ENCODE measurements at places on chromosomes 7 and 10.

DNA sequence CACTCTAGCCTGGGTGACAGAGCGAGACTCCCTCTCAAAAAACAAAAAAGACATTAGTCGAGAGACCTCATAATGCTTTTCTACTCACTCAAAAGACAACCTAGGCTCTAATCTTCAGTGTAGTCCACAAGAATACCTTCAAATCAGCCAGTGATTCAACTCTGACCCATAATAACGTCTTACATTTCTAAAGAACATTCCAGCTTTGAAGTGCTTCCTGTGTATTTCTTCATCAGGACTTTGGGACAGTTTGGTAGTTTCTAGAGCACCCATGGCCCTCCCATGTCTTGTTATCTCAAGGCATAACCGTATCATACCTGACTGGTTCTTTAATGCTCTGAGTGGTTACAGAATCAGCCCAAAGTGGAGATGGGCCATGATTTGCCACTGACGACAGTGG is 221.3 kb downstream of the SKIDA1 start:
- DNase-seq: no peak

- no peak for DNase-seq
Observed at GRCh38 chr10:119817991-119818888, 54.4 kb downstream of the MCMBP start.

DNA sequence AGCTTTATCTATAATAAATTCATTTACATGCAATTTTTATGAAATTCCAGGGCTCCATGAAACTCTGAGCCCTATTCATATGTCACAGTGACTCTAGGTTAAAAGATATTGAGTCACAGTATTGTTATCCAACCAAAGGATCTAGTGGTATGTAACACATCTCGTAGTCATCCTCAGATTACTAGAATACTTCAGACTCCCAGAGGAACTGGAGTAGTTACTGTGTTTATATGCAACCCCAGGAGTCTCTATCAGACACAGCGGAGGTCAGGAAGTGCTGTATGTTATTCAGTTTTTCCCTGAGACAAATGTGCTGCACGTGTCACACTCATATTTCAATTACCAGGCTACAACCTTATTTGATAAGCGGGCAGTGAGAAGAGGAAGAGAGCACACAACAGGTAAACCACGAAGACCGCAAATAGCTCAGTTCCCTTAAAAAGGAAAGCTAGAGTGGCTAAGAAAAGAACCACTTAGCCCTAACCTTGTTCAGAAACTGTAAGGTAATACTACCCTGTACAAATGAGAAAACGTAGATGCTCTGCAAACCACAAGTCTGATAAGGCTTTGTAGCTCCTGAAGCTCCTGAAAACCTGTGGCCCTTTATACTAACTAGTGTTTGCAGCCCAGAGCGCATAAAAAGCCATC is 114.0 kb upstream of the CNTNAP2 start:
- DNase-seq: peak; percentile 42

GRCh38 chr7:73933091-73933490 is 72.1 kb downstream of the TMEM270 start:
- DNase-seq: no peak

DNA sequence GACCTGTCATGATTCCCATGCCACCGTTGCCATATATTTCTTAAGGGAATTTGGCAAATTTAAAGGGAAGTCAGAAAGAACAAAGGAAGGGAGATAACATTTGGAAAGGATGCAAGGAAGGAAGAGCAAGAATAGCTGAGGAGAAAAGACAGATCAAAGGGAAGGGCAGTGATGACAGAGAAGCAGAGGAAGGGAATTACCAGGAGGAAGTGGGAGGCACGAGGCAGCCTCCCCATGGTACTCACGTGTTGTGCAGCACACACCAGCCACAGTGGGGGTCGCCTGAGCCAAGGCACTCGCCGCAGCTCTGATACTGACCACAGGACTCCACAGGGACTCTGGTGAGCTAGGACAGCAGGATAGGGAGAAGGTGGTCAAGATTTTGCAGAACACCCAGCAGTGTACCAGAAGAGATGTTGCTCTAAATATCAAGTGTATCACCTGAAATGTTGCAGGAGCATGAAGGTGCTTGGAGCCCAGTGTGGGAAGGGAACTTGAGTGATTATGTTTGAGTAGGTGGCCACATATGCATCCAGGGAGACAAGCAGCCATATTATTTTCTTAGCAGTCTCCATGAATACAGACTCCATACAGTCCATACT is 335.3 kb downstream of the PLXNA4 start:
- no peak for DNase-seq

GRCh38 chr7:139431459-139431858 is 52.0 kb downstream of the KLRG2 start:
- no peak for DNase-seq

- DNase-seq: no peak
Observed at GRCh38 chr7:87709258-87709657, 81.1 kb downstream of the RUNDC3B start.

DNA sequence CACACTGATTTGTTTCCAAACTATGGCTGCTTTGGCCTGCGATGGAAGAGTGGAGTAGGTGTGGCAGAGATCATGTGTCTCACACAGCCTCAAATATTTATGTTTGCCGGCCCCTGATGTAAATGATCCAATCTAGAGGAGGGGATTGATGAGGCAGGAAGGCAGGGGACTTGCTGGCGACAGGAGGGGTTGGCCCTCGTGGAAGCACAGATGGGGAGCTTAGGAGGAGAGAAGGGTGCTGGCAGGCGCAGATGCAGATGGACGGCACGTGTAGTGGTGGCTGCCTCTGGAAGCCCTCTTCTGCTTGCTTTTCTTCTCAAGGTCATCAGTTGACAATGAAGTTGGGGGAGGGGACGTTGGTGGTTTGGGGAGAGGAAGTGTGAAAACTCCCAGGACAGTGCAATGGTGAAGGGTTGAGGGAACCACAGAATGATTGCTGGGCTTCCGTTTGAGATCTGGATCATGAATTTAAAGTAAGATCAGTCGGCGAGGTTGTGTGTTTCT is 15.4 kb downstream of the COL13A1 start:
- DNase-seq: no peak

- DNase-seq: no peak
Observed at GRCh38 chr10:28743576-28743975, 66.3 kb downstream of the BAMBI start.

- no peak for DNase-seq
Observed at GRCh38 chr7:101419831-101420230, 57.2 kb downstream of the COL26A1 start.

DNA sequence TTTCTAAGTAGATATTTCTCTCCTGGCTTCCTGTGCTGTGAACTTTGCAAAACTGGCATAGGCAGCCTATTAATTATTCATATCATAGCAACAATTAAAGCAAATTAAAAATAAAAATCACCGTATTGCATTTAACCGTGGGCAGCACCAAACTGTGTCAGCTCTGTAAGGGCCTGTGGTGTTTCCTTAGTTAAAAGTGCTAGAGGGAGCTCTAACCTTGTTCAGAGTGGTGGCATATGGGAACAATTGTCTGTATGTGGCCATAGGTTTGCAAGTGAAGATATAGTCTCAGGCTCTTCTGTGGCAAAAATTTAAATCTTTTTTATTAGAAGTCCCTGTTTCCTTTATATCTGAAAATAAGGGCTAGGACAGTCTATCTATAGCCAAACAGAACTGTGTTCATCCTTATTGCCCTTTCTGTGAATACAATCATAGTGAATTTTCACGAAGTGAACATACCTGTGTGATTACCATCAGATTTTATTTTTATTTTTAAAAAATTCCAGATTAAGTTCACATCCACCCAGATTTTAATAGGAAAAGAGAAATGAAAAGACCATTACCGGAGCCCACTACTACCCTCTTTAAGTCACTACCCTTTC is 92.6 kb downstream of the POLL start:
- no peak for DNase-seq

- peak; percentile 96 for DNase-seq
Observed at GRCh38 chr7:81161451-81162075, 242.7 kb upstream of the SEMA3C start.

DNA sequence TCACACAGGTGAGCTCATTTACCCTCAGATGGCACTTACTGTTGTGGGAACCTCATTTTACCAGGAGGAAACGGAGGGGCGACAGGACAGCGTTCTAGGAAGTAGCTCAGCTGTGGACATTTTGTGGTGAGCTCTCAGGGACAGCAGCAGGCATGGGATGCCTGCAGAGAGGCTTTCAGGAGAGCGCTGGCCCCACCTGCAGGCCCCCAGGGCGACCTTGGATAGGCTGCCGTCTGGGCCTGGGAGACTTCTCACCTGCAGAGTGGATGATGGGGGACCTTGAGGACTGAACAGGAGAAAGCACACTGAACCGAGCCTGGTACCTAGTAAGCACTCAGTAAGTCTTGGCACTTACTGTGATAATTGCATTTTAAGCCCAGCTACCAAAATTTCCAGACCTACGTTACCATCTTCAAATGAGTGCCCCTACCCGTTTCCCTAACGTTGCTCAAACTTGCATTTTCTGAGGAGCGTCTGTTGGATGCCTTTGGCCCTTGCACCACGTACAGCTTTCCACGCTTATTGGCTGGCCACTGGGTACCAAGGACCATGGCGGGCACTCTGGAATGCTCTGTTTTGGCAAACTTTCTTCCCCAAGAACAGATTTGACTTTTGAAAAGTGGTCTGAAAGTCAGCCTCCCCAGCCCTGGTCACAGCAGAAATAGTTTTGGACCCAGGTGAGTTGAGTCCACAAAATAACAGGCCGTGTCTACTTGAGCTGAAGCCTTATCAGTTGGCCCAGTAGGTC is 223.4 kb downstream of the EBF3 start:
- no peak for DNase-seq

DNA sequence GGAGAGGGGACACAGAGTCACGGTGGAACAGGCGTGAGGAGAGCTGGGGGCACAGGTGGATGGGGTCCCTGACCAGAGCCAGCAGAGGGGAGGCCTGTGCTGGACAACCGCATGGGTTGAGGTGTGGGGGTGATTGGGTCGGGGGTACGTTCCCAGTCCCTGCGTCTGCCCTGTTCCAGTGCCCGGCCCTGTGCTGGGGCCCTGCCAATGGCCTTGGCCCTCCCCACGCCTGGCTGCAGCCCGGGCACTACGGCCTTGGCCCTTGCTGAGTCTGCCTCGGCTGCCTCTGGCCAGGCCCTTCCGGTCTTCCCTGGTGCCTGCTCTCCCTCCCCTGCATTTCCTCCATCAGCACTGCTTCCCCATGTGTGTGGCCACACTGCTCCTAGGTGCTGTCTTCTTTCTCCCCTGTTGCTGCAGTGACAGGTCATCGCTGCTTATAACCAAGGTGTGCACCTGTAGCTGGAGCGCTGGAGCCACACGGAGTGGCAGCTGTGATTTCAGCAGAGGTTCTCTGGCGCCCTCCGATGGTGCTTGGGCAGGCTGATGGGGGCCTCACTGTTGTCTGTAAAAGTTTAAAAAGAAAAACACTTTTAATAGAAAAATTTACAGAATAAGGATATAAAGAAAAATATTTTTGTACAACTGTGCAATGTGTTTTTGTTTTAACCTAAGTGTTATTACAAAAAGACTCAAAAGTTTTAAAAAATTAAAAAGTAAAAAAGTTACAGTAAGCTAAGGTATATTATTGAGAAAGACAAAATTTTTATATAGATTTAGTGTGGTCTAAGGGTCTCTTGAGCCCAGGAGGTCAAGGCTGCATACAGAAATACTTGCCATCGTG is 45.2 kb upstream of the BHLHA15 start:
- peak; percentile 32 for DNase-seq

GRCh38 chr7:80600046-80600445 is 38.4 kb upstream of the CD36 start:
- DNase-seq: no peak

DNA sequence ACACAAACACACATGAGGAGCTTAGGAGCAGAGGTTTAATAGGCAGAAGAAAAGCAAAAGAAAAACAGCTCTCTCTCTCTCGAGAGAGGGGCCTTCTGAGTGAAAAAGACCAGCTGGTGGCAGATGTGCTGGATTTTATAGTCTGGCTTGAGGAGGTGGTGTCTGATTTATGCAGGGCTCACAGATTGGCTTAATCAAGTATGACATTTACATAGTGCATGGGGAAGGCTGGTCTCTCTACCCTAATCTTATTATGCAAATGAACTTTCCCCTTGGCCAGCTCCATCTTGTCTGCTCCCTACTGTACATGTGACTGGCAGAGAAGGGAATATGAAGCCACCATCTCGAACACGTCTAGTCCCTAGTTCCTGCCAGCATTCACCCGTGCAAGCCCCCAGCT is 219.5 kb upstream of the ZNF804B start:
- no peak for DNase-seq
